ENCODE measurements at places on chromosomes 2 and 18. TPM values are rescaled to one million over a fixed set of nuclear protein-coding genes. Genes with fewer than 3 reads are reported as not detected.

POTEC gene
- total RNA-seq = not detected

CD8A gene
- not detected for total RNA-seq

CRYGC gene
- total RNA-seq = not detected

RAB17 gene
- not detected for total RNA-seq

RIT2 gene
- total RNA-seq = not detected

DTNA gene
- 9.0 TPM for total RNA-seq

Measured in myometrial cell (primary cell).